ENCODE measurements at places on chromosomes 3 and 15. TPM values are rescaled to one million over a fixed set of nuclear protein-coding genes. Genes with fewer than 3 reads are reported as not detected.
A peak's percentile ranks its signal among the peaks of the same experiment; 100 is the strongest.

- DNase-seq, result no peak
These were observed 258.9 kb downstream of the PDZRN3 start for GRCh38 chr3:73365756-73366397.

DNA sequence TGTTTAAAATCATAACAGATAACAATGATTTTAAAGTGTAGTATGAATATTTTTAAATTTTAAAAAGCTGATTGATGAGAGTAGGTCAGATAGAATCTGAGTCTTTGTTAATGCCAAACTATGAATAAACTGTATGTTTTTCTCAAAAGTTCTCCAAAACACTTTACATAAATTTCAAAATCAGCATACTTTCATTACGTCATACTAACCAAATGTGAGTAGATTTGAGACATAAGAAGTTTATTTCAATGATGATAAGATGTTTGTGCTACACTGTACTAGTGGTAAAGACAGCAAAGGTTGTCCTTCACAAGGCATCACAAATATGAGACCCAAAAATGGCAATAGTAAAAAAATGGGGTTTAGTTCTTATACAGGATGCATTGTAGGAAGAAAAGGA lies 1342.9 kb downstream of the SI start:
- DNase-seq, result no peak

The MYEF2 gene
- 8.6 TPM for total RNA-seq

The PCOLCE2 gene
- 0.13 TPM for total RNA-seq

DNA sequence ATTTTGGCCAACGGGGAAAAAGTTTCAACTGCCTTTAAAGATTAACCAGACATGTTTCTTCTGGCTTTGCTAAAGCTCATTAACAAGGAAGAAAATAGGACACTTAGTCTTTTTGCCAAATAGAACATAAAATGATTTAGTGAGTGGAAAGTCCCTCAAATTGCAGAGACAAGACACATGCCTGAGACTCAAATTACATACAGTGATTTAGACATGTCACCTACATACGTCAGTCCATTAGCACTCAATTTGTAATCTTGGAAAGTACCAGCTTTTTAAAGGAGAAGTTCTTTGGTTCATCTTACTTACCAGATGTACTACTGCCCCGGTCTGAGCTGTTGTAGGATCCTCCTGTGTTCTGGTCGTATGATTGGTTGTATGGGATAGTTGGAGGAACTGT lies 1134.2 kb downstream of the ROBO1 start:
- DNase-seq, result no peak

The PEX11A gene
- total RNA-seq, result 3.6 TPM

DNA sequence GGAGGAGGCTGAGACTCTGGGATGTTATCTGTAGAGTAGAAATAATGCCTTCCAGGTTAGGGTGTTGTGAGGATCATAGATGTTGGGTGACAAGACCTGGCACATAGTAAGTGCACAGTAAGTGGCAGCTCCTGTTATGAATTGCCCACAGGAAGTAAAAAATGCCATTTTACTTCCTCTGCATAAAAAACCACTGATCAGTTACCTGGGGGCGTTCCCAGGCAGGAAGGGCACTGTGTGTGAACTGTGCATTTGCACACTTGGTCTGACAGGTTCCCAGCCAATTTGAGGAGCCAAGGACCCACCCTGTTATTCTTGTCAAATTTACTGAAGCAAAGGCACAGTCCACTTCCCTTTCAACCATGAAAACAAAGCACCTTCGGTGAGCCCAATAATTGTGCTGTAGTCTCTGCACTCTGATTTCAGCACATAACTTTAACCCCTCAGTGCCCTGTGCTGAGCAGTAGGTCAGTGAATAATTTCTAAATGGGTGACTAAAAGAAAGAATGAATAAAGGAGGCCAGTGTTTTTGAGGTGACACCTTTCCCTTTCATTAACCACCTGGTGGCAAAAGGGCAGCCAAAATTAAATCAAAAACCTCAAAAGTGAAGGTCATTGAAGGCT lies 85.8 kb upstream of the ARHGEF3 start:
- DNase-seq, result no peak

DNA sequence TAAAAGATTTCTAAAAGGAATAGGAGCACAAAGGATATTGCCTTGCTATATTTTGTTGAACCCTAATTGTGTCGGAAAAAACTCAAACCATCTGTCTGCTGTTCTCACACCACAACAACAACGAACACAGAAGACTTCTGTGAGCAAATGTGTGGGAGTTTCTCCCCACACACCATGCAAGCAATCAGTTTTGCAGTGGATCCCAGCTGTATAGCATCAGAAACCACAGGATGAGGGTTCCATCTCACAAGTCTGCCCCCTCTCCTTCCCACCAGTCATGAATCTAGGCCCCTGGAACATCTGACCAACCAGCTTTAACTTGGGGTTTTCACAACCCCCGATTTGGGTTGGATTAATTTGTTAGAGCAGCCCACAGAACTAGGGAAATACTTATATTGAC lies 91.3 kb upstream of the SLC4A7 start:
- no peak for DNase-seq

The C3orf85 gene
- not detected for total RNA-seq

DNA sequence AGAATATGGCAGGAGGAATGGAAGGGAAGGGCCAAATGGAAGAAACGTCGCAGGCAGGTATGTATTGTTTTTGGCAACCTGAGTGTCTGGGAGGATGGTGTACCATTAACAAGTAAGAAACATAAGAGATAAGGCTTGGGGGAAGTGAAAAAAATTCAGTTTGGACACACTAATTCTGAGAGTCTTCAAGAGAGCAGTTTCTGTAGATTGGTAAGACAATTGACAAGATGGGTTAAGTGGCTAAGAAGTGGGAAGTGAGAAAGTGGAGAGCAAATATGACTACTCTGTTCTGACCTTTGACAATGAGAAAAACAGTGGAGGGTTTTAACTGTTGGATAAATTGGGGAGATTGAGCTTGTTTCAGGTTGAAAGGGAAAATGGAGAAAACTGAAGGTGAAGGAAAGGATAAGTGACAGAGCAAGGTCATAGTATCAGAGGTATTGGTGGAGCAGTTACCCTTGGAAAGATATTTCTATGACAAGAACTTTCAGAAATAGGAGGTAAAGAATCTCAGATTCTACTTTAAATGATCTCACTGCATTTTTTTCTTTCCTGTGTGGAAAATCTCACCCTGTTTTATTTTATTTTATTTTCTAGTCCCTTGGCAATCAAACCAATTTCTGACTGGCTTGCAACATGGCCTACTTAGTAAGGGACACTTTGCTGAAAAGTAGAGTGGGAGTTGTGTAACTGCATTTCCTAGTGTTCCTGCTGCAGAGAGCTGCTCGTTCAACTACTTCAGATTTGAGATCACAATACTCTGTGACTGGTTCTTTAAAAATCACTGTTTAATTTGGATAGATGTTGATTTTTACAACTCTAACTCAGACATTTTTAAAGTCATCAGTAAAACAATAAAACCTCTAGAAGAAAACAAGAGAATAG lies 23.1 kb upstream of the GABPB1 start:
- DNase-seq, result no peak

DNA sequence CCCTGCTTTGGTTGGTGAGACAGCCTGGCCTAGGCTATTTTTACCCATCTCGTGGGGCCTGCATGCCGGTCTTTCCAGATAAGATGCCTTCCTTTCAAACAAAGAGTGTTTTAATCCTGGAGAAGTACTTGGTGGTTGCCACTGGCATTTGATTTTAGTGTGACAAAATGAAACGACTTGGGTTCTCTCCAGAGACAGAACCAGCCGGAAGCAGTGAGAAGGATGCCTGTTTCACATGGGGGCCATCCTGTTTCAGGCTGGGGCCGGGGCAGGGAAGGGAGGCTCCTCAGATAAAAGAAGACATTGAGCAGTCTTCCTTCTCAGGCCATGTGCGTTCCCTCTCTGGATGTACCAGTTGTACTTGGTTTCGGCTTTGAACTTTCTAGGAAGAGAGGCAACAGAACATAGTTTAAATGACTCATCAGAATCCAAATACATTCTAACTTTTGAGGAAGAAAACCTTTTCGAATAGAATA lies 74.9 kb downstream of the TOP2B start:
- no peak for DNase-seq

The STARD9 gene
- 8.0 TPM for total RNA-seq

DNA sequence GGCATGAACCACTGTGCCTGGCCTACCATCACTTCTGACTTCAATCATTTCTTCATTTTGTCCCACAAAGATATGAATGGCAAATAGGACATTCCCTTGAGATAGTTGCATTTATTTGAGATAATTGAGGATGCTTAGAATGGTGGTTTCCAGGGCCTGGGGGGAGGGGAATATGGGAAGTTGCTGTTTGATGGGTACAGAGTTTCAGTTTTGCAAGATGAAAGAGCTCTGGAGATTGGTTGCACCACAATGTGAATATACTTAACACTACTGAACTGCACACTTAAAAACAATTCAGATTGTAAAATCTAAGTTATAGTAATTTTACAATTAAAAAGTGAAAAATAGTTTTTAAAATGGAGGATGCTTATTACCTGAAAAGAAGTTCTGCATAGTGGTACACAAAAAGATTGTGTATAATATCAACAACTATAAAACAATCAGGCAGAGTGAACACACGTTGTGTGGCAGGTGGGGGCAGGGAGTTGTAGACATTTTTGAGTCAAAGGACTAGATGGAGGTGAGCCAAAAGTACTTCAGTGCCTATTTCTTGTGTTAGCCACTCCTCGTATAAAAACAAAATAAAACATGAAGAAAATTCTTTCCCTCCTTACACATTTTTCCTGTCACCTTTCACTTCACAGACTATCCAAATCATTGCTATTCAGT lies 18.5 kb upstream of the RIOX2 start:
- DNase-seq, result no peak

The AADACL2 gene
- total RNA-seq, result not detected

The CSTA gene
- total RNA-seq, result not detected

DNA sequence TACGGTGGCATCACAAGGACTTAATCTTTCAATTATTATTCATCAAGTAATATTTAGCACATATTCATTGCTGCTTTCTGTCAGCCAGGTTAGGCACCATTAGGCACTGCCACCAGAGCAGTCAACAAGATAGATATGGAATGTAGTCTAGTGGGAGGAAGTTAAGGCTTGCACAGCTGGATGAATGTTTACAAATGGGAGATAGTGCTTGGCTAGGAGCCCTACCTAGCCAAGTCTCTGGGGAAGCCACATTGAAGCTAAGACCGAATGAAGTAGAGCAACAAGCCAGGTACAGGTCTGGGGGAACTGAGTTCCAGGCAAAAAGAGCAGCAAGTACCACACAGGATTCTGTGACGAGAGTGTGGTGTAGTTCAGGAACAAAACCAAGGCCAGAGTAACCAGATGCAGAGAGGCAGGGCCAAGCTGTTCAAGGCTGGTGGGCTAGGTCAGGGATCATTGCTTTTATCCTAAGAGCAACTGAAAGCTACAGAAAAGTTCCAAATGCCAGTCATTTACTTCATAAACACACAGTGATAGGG lies 33.4 kb upstream of the SCAANT1 start:
- no peak for DNase-seq

DNA sequence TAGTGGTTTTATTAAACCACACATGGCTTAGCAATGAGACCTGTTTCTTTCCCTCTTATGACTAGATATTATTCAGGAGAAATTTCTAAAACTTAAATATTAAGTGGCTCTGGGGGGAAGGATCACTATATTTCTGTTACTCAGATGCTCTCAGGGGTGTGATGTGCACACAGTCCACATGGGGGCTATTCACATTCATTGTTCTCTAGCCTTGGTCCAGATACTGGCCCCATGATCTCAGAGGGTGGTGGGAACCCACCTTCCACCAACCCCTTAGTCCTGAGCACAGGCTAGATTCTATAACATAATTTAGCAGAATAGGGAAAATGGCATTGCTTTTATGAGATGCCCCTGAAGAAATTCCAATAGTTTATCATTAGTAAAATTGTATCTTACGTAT lies 149.0 kb upstream of the ST8SIA2 start:
- DNase-seq, result no peak

GRCh38 chr3:197468866-197469382 lies 86.8 kb downstream of the BDH1 start:
- no peak for DNase-seq

The ZNF619 gene
- total RNA-seq, result 6.1 TPM

The SUSD5 gene
- 0.63 TPM for total RNA-seq

DNA sequence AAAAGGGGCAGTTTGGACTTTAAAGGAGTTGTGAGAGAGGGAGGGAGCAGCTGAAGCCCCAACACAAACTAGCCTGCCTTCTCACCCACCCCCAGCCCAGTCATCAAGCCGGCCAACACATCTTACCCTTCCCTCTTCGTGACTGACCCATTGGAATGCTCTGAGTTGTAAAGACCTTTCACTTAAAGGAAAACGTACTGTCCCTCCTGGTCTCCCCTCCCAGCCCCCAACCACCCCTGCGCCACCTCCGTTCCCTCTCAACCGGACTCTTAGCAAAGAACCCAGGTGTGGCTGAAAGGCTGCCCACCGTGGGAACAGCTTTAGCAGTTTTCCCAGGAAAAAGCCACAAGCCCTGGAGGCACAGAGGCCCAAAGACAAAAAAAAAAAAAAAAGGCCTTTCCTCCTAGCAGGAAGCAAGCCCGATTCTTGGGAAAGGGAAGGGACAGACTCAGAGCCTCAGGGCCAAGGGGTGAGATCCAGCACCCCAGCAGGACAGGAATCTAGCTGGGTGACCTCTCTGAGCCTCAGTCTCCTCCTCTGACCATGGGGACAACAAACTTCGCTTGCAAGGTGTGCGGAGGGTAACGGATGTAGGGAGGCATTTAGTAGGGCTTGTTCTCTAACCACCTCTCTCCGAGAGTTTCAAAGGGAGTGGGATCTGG lies 2.4 kb downstream of the CYP11A1 start:
- no peak for DNase-seq

GRCh38 chr3:126448136-126448892 lies 27.4 kb downstream of the ZXDC start:
- DNase-seq, result no peak

DNA sequence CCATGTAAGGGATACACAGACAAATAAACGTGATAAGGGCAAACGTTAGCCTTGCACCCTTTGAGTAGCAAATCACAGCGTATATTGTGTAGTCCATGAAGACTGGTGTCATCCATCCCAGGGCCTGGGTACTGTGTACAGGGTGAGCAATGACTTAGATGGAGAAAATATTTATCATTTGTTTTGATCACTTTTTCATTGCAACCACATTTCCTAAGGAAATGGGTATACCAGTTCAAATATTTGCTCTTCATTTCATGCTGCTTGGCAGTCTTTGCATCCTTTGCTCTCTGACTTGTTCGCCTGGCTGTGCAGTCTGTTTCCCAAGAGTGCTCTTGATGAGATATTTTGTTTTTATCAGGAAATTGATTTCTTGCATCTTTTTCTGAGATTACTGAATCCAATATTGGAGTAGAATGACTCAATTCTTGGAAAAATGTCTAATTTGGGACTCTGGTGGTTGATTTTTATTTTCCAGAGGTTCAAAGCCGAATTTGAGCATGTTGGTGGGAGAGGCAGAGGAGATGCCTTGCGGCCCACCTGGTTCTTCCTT lies 424.6 kb upstream of the SEMA6D start:
- DNase-seq, result no peak

GRCh38 chr3:194269610-194270145 lies 81.5 kb downstream of the CPN2 start:
- peak; percentile 87 for DNase-seq

The FSIP1 gene
- total RNA-seq, result 0.51 TPM

The SLC9A9 gene
- total RNA-seq, result 3.9 TPM

The CCR3 gene
- not detected for total RNA-seq

- no peak for DNase-seq
These were observed at the start of gene CDCP1 for GRCh38 chr3:45145681-45146614. Gene CDCP1 (minus strand): TSS chr3:45146378. CDS start chr3:45146287, 91 bp downstream.

Data from dermis microvascular lymphatic vessel endothelial cell (primary cell).